ENCODE measurements at places on chromosomes 6 and 20.

GRCh38 chr6:125950293-125950692 is 6.3 kb upstream of the HINT3 start:
- no peak for DNase-seq

GRCh38 chr6:133034509-133035206 is 206.5 kb upstream of the EYA4 start:
- no peak for DNase-seq

DNA sequence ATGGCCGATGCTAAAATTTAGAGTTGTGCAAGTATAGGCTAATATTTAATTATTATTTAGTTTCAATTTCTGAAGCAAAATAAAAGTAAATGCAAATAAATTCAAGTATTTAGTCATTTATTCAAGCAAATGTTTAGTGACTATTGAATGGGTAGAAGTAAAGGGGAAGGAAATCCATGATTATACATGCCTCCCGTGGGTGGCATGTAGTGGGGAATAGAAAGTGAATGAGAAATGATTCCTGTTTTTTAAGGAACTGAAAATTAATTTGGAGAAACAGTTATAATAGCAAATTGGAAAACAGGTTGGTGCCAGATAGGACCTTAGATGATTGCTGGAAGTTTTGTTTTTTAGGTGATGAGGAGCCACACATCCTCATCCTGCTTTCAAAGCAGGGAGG is 35.4 kb downstream of the FAM229B start:
- no peak for DNase-seq

DNA sequence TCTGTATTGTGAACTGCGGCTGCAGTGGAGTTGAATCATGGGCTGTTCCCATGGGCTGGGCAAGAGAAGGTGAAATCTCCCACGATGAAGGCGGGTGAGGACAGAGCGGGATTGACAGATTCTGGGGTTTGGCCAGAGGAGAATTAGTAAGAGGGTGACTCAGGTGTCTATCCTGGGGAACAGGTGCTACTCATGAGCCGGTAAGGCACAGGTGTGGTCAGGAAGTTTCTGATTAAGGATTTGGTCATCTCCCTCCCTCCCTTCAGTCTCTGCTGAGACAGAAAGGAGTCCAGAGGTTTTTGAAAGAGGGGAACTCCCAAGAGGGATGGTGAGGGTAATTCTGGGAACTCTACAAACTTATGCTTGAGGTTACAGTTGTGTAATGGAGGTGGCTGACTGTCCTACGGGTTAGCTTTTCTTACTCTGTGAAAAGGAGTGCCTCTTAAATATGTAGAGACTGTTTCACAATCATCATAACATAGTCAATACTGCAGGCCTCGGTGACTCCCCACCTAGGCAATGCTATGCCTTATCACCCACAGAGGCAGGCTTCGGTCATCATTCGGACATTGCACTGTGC is 31.5 kb downstream of the SERPINB1 start:
- DNase-seq, result no peak

DNA sequence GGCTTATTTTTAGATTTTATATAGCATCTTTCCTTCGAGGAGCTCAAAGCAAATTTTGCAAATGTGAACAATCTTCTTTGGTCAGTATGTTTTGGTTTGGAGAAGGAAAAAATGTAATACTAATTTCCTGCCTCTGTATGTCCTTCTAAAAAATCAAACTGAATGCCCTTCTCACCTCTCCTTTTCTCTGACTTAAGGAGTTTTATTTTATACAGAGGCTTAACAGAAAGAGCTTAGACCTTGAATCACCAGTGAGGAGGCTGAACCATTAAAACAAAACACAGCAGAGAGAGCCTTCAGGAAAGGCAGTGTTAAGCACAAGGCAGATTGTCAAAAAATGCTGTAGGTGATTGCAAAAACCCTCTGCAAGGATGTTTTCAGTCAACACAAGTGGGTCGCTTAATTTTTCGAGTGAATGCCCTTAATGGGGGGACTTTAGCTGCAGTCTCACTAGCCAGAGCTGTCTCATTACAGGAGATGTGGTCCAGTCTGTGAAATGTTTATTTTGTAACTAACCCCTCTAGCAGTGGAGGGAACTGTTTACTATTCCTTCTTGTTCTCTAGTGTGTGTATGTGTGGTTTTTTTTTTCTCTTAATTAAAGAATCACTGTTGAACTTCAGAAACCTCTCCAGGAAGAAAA is 481.3 kb upstream of the CITED2 start:
- peak; percentile 7 for DNase-seq

GRCh38 chr20:25211273-25211672 is 15.8 kb downstream of the ENTPD6 start:
- DNase-seq, result no peak

GRCh38 chr20:16385462-16385861 is 187.8 kb downstream of the KIF16B start:
- no peak for DNase-seq

- DNase-seq, result no peak
These were observed 113.5 kb downstream of the SLC35B3 start for GRCh38 chr6:8321671-8322404.

GRCh38 chr6:121748376-121748775 is 312.9 kb downstream of the GJA1 start:
- no peak for DNase-seq

DNA sequence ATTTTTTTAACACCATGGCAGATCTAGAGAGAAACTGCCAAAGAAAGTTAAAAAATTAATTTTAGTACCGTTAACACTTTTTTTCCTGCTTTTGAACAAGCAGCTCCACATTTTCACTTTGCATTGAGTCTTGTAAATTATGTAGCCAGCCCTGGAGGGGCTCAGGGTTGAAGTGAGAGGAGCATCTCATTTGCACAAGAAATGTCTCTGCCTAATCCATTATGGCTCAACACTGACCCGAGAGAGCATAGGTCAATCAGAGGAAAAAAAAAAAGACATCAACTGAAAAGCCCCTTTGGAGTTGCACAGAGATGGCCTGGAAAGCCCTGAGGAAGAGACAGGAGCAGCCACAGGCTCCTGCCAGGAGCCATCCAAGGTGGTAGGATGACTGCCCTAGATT is 4.3 kb upstream of the SLPI start:
- DNase-seq, result no peak

- no peak for DNase-seq
These were observed 69.8 kb upstream of the LYRM2 start for GRCh38 chr6:89708316-89708715.

- DNase-seq, result no peak
These were observed 84.1 kb upstream of the TSHZ2 start for GRCh38 chr20:52888096-52888495.

- DNase-seq, result no peak
These were observed 51.7 kb downstream of the PCNA start for GRCh38 chr20:5067877-5068645.

- no peak for DNase-seq
These were observed 47.8 kb downstream of the ARHGAP40 start for GRCh38 chr20:38649275-38649891.

DNA sequence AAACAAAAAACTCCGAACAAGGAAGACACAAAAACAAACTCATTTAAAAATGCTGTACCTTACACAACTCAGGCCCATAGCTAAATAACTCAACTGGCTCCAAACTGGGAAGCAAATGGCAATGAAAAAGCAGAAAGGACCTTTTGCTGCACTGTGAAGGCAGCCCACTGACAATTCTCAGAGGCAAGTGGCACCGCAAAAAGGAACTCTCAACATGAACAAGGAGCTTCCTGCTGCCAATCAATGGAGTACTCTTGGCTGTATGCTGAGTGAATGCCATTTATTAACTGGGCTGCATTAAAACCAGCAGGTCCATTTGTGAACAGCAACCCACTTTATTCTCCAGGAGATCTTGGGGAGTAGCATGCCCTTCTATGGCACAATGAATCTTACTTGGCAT is 209.9 kb downstream of the PTPRK start:
- no peak for DNase-seq

DNA sequence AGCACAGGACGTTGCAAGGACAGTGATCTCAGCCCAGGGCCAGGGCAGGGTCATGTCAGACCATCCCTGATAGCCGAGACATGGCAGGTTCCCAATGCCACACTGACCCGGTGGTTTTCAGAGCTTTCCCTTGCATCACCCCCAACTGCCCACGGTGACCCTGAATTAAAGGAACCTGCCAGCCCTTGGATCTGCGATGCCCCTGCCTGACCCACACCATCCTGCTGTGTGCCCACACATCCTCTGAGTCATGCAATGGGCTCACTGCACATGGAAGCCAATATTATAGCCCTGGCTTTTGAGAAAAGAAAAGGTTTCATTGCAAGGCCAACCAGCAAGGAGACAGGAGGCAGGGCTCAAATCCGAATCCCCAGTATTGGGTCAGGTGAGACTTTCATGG is 132.6 kb upstream of the CST7 start:
- no peak for DNase-seq

- no peak for DNase-seq
These were observed 49.1 kb upstream of the PLCB1 start for GRCh38 chr20:8082989-8083388.

- DNase-seq, result no peak
These were observed 61.6 kb downstream of the SNAP25 start for GRCh38 chr20:10280018-10280908.

- no peak for DNase-seq
These were observed 724.2 kb downstream of the CD109 start for GRCh38 chr6:74420221-74420620.

DNA sequence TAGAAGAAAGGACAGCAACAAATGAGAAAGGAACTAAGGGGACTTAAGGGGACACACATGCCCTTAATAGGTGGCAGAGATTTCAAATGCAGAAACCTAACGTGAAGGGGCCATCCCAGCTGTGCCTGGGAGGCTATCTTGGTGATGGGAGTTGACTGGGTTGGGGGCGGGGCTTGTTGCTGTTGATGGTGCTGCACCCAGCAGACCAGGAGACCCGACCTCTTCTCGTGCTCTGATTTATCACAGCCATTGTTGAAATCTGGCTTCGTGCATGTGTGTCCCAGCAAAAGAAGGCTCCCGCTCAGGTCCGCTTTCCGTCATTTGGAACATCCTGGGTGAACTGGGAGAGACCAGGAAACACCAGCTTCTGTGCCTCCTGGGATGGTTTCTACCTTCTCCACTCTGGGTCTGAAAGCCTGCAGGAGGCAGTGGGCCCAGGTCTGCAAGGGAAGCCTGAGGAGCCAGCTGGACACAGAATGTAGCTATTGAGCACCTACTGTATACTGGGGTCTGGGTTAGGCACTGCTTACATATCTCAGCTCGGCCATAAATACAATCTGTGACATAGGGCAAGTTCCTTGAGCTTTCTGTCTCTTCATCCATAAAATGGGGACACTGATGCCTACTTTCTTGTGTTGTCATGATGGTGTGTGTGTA is 32.1 kb downstream of the TOX2 start:
- no peak for DNase-seq

DNA sequence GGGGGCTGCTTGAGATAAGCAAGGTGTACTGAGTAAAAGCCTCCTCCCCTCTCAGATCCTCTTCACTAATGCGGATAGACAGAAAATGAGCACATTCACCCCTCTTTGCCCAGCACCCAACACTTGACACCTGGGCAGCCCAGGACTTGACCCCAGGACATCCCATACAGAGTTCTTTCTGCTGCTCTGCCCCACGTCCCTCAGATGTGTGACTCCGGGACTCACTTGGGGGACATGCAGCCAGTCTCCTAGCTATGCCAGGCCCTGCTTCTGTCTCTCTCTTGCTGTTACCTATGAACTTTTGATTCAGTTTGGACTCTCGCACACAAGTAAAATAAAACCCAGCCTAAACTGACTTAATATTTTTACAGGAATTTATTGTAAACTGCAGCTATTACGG is 159.9 kb downstream of the EYA2 start:
- no peak for DNase-seq

DNA sequence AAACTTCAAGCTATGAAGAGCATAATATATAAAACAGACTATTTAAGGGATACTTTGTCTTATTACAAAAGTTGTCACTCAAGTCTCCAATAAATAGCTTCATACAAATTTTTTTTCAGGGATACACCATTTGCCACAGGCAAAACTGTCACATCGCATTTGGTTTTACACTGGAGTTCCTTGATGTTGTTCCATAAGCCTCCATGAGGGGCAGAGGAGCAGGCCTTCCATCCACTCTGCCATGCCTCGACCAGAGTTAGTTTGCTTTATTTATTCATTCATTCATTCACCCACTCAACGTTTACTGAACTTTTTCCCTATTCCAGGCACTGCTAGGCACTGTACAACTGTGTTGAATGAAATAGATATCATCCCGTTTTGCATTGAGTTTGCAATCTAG is 246.6 kb downstream of the PHF3 start:
- DNase-seq, result no peak

GRCh38 chr6:140063021-140063399 is 688.6 kb upstream of the CITED2 start:
- DNase-seq, result peak; percentile 51

DNA sequence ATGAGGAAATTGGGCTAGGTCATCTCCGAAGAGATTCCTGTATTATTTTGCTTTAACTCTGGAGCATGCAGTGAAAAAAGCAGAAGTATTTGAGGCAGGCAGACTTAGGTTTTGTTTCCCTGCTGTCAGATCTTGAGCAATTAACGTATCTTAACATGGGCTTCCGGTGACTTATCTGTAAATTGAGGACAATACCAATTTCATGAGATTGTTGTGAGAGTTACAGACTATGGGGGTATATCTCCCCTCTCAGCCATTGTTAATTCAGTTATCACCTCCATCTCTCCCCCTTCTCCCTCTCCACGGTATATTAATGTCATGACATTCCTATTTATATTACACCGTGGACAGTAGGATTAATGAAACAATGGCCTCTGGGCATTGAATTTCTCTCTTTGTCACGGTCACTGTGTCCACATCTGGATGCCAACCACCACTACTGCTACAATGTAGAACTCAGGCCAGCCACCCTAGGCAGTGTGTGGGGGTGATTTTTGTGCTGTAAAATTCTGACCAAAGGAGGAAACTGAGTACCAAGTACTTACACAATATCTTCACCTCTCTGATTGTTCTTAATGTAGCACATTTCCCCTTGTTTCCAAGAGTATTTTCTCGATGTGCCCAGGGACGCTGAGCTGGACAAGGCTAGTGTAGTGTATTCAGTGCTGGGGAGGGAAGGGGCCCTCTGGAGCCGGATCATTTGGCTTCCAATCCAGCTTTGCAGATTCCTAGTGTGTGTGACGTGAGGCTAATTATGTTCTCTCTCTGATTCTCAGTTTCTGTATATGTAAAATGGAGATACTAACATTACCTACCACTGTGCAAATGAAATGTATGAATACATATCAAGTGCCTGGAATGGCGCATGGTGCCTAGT is 77.2 kb downstream of the GCNT2 start:
- no peak for DNase-seq

DNA sequence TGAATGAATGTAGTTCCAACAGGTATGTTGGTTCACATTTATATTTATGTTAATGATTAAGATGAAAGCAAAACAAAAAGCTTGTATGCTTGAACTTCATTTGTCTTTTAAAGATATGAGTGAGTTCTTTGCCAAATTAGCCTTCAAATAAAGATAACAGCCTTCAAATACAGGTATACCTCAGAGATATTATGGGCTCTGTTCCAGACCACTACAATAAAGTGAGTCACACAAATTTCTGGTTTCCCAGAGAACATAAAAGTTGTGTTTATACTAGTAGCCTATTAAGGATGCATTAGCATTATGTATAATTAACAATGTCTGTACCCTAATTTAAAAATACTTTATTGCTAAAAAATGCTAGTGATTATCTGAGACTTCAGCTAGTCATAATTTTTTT is 245.3 kb upstream of the MAN1A1 start:
- no peak for DNase-seq

All from DMS79 (cell line).